ENCODE measurements at places on chromosomes 16 and 17.

- DNase-seq, result no peak
These were observed 60.5 kb downstream of the ADAMTS18 start for GRCh38 chr16:77374384-77374783.

DNA sequence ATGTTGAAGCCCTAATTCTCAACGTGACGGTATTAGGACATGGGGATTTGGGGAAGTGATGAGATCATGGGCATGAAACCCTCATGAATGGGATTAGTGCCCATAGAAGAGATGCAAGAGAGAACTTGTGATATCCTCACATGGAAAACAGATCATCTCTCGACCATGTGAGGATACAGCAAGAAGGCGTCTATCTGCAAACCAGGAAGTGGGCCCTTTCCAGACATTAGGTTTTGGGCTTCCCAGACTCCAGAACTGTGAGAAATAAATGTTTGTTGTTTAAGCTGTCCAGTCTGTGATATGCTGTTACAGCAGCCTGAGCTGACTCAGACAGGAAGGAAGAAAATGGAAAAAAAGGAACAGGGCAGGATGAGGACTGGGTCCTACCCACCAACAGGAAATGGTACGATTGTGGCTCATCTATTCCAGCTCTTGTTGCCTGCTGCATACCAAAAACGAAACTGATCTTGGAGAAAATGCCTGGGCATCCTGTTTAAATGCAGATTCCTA, 21.9 kb upstream of the SSTR2 start:
- DNase-seq, result no peak

- DNase-seq, result no peak
These were observed 40.3 kb downstream of the NDE1 start for GRCh38 chr16:15690296-15690695.

DNA sequence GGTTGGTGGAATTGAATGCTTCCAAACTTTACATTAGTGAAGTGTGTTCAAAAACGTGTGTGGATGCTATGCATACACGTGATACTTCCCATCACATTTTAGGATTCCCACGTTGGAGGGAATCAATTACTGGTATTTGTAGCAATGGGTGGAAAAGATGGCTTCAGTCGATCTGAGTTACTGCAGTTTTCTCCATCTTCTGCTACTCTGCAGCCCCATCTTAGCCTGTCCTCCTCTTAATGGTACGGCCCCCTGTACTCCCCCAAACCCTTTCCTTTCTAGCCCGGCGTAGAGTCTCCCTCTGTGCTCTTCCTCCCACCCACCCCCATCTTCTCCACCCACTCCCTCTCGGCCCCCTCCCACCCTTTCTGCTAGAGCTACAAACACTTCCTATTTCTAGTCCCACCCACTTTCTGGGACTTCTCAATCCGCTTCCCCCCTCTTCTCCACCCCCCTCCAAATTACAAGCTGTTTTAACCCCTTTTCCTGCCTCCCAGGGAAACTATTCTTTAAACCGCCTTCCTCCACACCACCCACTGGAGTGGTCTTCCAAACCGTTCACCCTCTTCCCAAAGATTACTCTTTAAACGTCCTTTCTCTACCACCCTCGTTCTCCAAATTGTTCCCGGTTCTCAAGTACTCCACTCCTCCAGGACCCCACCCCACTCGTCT, 1.1 kb downstream of the CHTF8 start:
- no peak for DNase-seq

GRCh38 chr17:47279062-47279801, 25.6 kb downstream of the ITGB3 start:
- no peak for DNase-seq

GRCh38 chr16:80982646-80983045, 24.0 kb downstream of the CMC2 start:
- no peak for DNase-seq

DNA sequence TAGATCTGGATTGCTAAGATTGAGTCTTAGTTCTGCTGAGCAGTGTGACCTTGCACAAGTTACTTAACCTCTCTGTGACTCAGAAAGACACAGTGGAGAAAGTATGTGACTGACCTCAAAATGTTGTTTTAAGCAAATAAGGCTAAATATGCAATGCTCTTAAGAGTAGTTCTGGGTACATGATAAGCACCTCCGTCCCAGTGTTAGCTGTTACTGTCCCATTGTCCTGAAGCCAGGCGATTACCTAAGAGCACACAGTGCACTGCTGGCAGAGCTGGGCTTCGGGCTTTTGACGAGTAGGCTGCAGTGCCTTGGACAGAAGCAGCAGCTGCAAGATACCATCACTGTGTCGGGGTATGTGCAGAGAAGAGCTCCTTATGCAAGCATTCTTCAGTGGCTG, 32.7 kb upstream of the FOXF1 start:
- DNase-seq, result no peak

DNA sequence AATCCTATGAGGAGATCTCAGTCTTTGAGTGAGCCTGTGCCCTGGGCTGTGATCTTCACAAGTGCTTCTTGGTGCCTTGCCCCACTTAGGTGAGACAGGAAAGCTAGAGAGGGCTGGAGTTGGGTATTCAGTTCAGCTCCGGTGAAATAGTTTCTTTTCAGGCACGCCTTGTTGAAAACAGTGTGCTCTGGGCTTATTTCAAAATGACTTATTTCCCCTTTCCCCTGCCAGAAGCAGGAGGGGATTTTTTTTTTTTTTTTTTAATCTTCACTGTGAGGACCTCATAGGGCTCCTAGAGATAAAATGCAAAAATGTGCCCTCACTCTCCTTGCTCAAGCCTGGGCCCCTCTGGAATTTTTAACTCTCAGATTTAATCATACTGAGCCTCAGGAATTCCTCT, 27.2 kb downstream of the MOSMO start:
- no peak for DNase-seq

Data from D721Med (cell line).